ENCODE measurements at places on chromosomes 16 and 17. TPM values are rescaled to one million over a fixed set of nuclear protein-coding genes. Genes with fewer than 3 reads are reported as not detected.

DNA sequence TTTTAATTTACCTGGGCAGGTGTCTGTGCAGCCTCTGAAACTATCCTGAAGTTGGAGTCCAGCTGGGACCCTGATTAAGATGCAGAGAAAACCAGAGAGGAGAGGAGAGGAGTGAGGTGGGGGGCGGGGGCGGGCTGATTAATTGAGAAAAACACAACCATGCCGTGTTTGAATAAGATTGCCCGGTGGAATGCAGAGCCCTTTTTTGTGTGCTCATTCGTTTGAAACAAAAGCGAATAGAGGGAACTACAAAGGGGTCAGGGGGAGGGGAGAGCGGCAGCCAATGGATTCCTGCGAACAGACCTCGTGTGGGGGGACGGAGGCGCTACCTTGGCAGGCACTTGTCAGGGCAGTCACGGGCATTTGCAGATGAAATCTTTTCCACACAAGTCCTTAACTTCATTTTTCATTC, 355.8 kb downstream of the SOX9 start:
- DNase-seq: no peak

GRCh38 chr17:65057531-65058090, 1.1 kb upstream of the GNA13 start:
- peak; percentile 58 for DNase-seq

DNA sequence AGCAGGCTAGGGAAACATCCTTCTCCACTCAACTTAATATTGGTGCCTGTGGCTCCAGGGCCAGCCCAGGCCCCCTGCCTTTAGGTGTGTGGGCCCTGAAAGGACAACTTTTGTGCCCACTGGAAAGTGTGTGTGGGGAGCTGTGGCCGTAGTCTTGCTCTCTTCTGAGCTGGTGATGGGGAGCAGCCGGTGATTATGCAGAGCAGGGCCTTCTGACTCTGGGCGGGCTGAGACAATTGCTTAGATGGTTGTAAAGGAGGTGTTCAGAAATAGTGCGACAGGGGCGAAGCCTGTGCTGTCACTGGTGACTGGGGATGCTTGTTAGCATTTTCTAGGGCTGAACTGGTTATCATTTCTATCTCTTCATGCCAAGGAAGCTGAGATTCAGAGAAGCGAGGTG, 62.6 kb downstream of the MSI2 start:
- no peak for DNase-seq

DNA sequence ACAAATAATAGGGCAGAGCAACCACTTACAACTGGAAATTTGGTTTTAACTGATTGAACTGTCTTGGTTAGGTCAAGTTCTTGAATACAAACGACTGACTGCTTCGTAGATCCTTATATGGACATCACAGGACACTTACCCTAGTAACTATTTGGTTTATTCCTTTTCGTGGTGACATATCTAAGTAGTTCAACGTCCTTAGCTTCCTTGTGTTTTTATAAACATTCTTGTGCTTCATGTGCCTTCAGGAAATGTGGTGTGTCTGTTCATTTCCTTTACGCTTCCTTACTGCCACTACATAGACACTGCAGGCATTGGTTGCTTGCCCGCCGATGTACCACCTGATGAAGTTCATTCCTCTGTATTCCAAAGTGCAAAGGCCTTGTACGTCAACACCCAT, 59.3 kb downstream of the USP10 start:
- no peak for DNase-seq

DNA sequence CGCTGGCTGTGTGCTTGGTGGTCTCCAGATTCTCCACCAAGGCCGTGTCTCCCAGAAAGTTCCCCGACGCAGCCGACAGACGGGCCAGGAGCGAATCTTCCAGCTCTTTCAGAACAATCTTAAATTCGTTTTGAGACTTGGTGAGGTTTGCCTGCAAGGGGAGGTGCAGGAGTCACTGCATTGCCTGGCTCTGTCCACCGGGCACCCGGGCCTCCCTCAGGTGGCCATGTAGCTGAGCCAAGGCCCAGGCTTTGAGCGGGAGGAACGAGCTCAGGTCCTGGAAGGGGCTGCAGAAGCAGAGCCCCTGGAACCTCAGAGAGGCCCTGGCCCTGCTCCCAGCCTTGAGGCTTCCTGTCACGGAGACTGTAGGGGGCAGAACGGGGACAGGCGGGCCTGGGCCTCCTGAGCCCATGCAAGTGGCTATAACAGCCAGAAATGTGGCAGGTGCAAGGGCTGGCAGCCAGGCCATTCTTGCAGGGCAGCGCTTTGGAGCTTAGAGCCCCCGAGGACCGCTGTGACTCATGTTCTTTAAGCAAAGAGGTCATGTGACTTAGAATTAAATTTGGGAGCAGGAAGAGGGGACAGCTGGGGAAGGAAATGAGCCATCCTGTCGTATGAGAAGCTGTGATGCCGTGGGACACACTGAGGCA, 72.4 kb downstream of the PGS1 start:
- DNase-seq: no peak

GRCh38 chr17:74943808-74944522, 8.3 kb downstream of the OTOP3 start:
- no peak for DNase-seq

- DNase-seq: no peak
These were observed 330.7 kb upstream of the ASIC2 start for GRCh38 chr17:33623841-33624240.

GRCh38 chr16:23052908-23053580, 96.2 kb downstream of the USP31 start:
- DNase-seq: no peak

DNA sequence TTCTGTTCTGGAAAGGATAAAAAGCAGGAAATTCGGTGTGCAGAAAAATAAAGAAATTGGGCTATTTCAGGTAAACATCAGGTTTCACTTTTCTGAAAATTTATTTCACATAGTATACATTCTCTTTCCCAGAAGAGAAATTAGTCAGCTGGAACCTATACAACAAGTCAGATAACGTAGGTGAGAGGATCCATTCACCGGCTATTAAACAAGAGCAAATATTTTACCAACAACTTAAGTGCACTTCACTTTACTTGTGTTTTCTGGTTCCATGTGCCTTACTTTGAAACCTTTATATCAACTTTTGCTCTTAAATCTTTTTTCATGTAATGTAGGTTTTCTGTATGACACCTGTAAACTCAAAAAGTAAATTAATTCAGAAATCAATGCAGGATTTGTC, 839.7 kb downstream of the CDH11 start:
- DNase-seq: no peak

DNA sequence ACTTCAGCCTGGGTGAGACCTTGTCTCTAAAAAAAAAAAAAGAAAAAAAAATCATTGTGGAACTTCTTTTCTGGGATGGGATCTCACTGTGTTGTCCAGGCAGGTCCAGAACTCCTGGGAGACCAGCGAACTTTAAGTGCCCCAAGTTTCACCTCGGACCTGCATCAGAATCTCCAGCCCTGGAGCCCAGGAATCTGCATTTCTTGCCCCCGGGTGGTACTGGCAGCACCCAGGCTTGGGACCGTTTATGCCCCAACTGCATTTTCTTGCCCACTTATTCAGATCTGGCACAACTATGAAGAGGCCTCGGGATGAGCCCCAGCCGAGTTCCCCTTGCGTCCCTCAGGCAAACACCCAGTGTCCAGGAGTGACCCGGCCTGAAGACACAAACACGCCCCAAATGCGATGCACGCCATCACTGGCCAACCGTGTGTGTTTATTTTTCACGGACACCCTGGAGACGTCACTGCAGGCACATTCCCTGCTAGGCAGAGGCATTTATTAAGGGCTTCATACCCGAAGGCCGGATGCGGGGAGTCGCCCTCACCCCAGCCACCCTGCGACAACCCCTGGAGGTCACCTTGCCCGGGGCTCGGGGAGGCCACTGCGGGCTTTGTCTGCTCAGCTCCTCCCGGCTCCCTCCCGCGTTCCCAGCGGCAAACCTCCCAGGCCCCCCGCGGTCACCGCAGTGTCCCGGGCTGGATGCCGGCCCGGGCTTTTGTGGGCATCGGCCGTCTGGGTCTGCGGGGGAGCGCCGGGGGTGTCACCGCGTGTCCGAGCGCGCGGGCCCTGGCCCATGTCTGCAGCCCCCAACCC, 684 bp upstream of the SPIRE2 start:
- DNase-seq: peak; percentile 53

DNA sequence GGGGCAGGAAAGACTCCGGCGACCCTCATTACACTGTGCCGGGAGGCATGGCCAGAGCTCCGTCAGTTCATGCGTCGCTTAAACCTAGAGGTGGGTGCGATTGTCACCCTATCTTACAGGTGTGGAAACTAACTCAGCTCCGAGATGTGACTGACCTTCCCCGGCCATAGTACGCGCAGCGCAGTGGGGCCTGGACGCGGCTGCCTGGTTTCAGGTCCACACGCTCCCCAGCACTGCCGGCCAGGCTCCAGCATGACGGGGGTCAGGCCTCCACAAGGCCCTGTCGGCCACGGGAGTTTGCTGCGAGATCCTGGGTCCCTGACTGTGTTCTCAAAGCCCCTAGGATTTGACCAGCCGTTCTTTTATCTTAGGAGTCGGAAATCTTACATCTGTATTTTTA, 34.4 kb downstream of the JPH3 start:
- DNase-seq: no peak

GRCh38 chr16:48156790-48157209, 1.0 kb upstream of the ABCC12 start:
- DNase-seq: peak; percentile 84

DNA sequence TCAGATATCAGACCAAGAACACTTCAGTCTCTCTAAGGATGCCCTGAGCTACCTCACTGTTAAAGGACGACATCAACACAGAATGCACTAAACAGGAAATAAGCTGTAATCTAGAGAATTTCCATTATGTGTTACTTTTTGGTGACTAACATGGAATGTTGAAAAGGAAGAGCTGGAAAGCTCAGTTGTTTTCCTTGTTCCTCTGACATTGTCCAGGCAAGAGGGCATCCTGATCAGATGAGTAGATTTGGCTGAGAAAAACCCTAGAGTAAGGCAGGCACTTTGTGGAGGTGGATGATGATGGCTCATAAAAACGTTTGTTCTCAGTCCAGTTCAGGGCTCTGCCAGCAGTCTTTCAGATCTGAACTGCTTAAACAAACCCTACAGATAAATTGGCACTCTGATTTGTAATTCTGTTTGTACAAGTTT, 34.0 kb downstream of the DGKE start:
- DNase-seq: no peak

- no peak for DNase-seq
These were observed 8.2 kb downstream of the UBE2O start for GRCh38 chr17:76444518-76445311.

- DNase-seq: no peak
These were observed 2.7 kb downstream of the DDX5 start for GRCh38 chr17:64503341-64503740.

GRCh38 chr17:57943645-57944044, 11.6 kb downstream of the CUEDC1 start:
- DNase-seq: no peak

DNA sequence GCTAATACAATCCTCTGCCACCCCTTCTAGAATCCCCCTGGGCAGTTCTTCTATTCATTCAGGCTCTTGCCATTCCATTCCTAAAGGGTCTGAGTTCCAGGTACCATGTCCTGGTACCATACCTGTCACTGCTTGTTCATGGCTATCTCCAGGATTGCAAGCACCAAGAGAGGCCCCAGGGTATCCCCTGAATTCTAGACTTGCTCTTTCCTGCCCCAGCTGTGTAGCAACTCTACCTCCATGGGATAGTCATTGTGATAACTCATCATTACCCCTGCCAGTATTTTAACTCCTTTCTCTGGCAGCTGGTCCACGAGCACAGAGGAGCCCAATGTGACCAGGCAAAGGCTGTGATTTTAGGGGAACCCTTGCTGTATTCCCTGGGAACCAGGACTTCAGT, 143.7 kb upstream of the CDH5 start:
- no peak for DNase-seq

DNA sequence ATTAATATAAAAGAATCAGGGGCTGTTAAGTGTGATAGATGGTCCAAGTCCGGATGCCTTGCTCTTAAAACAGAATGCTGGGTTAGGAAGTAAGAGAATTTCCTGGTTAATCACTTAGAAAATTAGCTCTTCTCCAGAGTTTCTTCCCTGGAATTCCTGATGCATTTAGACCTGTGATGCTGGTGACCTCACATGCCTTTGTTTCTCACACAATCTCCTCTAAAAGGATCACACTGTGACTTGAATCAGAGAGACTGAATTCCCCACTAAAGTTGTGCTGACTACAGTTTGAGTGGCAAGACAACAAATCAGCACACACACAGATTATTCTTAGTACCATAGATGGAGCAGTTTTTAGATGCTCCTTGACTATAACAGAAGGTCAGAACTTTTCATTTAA, 4.4 kb upstream of the RNF43 start:
- no peak for DNase-seq

DNA sequence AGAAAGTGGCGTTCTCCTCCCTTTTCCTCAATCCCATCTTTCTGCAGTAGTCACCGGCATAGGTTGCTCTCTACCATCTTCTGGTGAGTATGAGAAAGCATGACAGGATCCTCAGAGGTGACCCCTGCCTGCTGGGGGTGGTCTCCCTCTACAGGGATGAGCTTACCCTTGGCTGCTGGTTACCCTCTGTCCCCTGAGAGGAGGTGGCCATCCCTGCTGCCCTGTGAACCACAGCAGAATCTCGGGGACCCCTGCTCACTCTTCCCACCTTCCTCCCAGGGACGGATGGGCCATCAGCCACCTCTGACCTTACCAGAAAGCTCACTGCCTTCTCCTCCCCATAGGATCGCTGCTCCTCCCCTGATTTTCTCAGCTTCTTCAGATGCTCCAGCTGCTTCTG, 7.8 kb downstream of the MEFV start:
- DNase-seq: no peak

GRCh38 chr17:82399041-82399441, 19.1 kb upstream of the HEXD start:
- DNase-seq: no peak

DNA sequence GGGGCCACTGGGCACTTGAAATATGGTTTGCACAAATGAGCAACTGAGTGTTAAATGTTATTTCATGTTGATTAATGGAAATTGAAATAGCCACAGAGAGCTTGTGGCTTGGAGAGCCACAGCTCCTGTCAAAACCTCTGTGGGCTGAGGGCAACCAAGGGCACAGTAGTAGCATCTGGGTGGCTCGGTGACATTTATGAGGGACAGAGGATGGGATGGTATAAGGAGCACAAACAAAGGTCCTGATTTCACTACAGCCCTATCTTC, 215.9 kb downstream of the SOX9 start:
- DNase-seq: no peak

- DNase-seq: no peak
These were observed 228.5 kb downstream of the TOX3 start for GRCh38 chr16:52318302-52319009.

- DNase-seq: no peak
These were observed 62.9 kb downstream of the MRC2 start for GRCh38 chr17:62690168-62690897.

DCUN1D3 gene
- total RNA-seq: 15.6 TPM

TANGO6 gene
- total RNA-seq: 12.4 TPM

TMC6 gene
- 32.0 TPM for total RNA-seq

NSF gene
- total RNA-seq: 35.8 TPM

TMIGD1 gene
- total RNA-seq: not detected

PRSS22 gene
- not detected for total RNA-seq

TAT gene
- not detected for total RNA-seq

MT4 gene
- total RNA-seq: not detected
